ENCODE measurements at places on chromosomes 12 and 14.

GRCh38 chr14:24607635-24608514 lies 1.6 kb downstream of the GZMH start:
- DNase-seq, result peak; percentile 21
- peak overlapping the region; percentile 83 for H3K27ac ChIP-seq
- H3K36me3 ChIP-seq, result no peaks in the 10 kb centered on the region
- H3K27me3 ChIP-seq, result peaks cover 5% of the 10 kb centered on the region
- peaks cover 36% of the 10 kb centered on the region for H3K4me1 ChIP-seq

GRCh38 chr12:1531153-1531653 lies 63.2 kb downstream of the FBXL14 start:
- H3K4me1 ChIP-seq, result peaks cover 61% of the 10 kb centered on the region
- peaks cover 7% of the 10 kb centered on the region for H3K36me3 ChIP-seq
- peak overlapping the region; percentile 81 for H3K4me3 ChIP-seq
- H3K27me3 ChIP-seq, result peaks cover 68% of the 10 kb centered on the region
- H3K27ac ChIP-seq, result no peak overlapping the region

DNA sequence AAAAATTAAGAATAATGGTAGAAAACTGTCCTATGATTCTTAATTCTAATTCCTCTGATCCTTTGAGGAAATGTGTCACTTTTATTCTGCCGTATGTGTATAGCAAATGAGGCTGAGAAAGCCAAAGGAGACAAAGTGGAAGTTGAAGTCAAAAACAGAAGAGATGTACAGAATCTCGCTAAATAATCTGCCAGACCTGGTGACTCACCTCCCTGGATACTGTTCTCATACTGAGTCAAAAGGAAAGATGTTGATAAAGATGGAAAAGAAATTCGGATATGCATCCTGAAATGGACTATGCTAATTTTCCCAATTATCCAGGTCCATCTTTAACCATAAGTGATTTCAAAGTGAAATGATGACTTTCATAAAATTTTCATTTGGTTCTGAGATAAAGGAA lies 92.5 kb downstream of the DUSP6 start:
- H3K4me1 ChIP-seq, result peaks cover 13% of the 10 kb centered on the region
- peaks cover 3% of the 10 kb centered on the region for H3K27me3 ChIP-seq
- DNase-seq, result no peak

GRCh38 chr14:101349108-101349507 lies 212.2 kb upstream of the DIO3 start:
- H3K27ac ChIP-seq, result no peak overlapping the region
- H3K36me3 ChIP-seq, result peaks cover 2% of the 10 kb centered on the region
- H3K4me1 ChIP-seq, result peaks cover 20% of the 10 kb centered on the region
- no peak for DNase-seq
- no peak overlapping the region for H3K4me3 ChIP-seq

- DNase-seq, result no peak
- H3K27me3 ChIP-seq, result peaks cover 39% of the 10 kb centered on the region
- no peaks in the 10 kb centered on the region for H3K4me1 ChIP-seq
- no peaks in the 10 kb centered on the region for H3K36me3 ChIP-seq
Observed at GRCh38 chr12:109378569-109378968, 30.9 kb downstream of the MYO1H start.
